ENCODE measurements at places on chromosomes 5 and 9. TPM values are rescaled to one million over a fixed set of nuclear protein-coding genes. Genes with fewer than 3 reads are reported as not detected.

The SEC61B gene
- total RNA-seq: 40.2 TPM

The AIF1L gene
- 0.36 TPM for total RNA-seq

The F2RL1 gene
- total RNA-seq: 59.1 TPM

The BRINP1 gene
- total RNA-seq: 0.34 TPM

The PCDHB6 gene
- total RNA-seq: not detected

The FBP2 gene
- total RNA-seq: not detected

The NRG2 gene
- total RNA-seq: under 0.01 TPM

The MSX2 gene
- total RNA-seq: 0.21 TPM

The C8G gene
- not detected for total RNA-seq

The ENDOG gene
- 34.9 TPM for total RNA-seq

The TAF11L5 gene
- total RNA-seq: not detected

The CAMK4 gene
- 0.07 TPM for total RNA-seq

The CCDC180 gene
- total RNA-seq: under 0.01 TPM

The TOR2A gene
- total RNA-seq: 7.3 TPM

The CPLANE1 gene
- total RNA-seq: 18.3 TPM

The HCN1 gene
- not detected for total RNA-seq

The PCDHGA7 gene
- total RNA-seq: under 0.01 TPM

The FUBP3 gene
- total RNA-seq: 42.4 TPM

The CDO1 gene
- not detected for total RNA-seq

The NR6A1 gene
- total RNA-seq: 5.2 TPM

The BARHL1 gene
- not detected for total RNA-seq

The LCN1 gene
- not detected for total RNA-seq

The MTAP gene
- 81.4 TPM for total RNA-seq

The PNPLA7 gene
- total RNA-seq: under 0.01 TPM

The CLIC3 gene
- total RNA-seq: 4.4 TPM

The RPS23 gene
- total RNA-seq: 4,332 TPM

The BTNL8 gene
- total RNA-seq: not detected

The LEAP2 gene
- under 0.01 TPM for total RNA-seq

The EGFLAM gene
- 0.93 TPM for total RNA-seq

The CER1 gene
- not detected for total RNA-seq

The SLC46A2 gene
- not detected for total RNA-seq

Measured in nasal cavity respiratory epithelium epithelial cell of viscerocranial mucosa (primary cell).